Stimulated activated naive CD8-positive, alpha-beta T cell treated with anti-CD3 and anti-CD28 coated beads, Interleukin-15, Interleukin-2, amounts not matched to agents 100 U/mL and 50 U/mL, for 24 hours (primary cell): ENCODE measurements at places on chromosomes 13 and 19.

GRCh38 chr19:11064831-11065303 lies 24.4 kb upstream of the LDLR start:
- no peak for DNase-seq

DNA sequence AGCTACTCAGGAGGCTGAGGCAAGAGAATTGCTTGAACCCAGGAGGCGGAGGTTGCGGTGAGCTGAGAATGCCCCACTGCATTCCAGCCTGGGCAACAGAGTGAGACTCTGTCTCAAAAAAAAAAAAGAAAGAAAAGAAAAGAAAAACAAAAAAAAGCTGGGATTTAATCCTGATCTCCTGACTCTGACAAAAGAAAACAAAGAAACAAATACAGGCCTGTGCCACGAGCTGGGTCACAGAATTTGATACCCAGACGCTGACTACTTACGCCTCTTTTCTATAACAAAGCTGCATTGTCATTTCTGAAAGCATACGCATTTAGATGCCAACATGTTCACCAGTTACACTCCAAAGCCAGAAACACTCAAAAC lies 18.2 kb upstream of the GTF2F2 start:
- no peak for DNase-seq

- DNase-seq = no peak
Measured at GRCh38 chr13:112840472-112841302, 128.3 kb upstream of the MCF2L start.

DNA sequence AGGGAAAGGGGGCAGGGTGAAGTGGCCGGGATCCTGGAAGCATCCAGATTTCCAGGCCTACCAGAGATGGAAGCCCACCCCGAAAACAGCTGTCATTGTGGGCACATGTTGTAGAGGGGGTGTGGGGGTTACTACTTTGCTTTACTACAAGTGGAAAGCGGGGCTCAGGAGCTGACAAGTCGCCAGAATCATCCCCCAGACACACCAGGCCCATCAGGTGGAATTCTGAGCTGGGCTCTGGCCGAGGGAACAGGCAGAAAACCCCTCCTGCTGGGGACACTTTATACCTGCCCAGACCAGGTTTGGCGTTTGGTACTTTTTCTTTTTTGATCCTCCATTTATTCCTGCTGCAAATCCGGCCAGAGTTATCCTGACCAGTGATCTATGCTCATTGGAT lies 3.8 kb downstream of the CDX2 start:
- no peak for DNase-seq
